ENCODE measurements at places on chromosomes 6 and 20.

DNA sequence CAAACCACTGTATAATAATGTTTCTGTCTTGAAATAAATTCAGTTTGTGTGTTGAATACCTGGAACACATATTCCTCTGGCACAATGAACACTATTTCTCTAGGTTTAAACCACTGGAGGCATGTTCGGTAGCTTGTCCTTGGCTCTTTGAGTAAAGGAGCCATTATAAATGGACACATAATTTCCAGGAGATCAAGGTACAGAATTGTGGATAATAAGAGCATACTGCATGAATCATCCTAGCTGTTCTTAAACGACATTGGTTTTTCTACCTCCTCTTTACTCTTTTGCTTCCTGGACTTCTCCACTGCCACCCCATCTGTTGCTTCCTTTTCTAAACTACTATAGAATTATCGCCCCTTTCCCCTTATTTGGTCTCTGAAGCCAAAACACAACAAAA is 1.2 kb downstream of the CENPW start:
- H3K27ac ChIP-seq = no peak overlapping the region
- H3K27me3 ChIP-seq = no peaks in the 10 kb centered on the region
- H3K4me3 ChIP-seq = no peak overlapping the region
- no peak for DNase-seq
- H3K4me1 ChIP-seq = peaks cover 23% of the 10 kb centered on the region

DNA sequence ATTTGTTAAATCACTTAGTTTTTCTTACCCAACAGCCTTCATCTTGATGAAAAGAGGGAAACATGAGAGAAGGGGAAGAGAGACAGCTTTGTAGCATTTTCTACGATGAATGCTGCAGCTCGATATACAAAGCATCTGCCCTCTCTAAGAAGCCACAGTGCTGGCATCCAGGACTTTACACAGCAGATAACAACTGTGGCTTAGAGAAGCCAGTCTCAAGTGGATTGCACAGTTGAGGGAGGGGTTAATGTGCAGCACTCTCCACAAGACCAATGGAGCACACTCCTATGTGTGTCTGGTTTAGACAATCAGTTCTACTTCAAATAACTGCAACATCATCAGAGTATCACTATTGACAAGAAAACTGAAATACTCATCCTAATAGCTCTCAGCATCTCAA is 5.8 kb downstream of the C6orf120 start:
- no peak for DNase-seq
- no peak overlapping the region for H3K27ac ChIP-seq
- no peaks in the 10 kb centered on the region for H3K27me3 ChIP-seq
- no peak overlapping the region for H3K4me3 ChIP-seq
- H3K36me3 ChIP-seq = peaks cover 20% of the 10 kb centered on the region

- H3K4me1 ChIP-seq = peaks cover 12% of the 10 kb centered on the region
- DNase-seq = no peak
- no peak overlapping the region for H3K27ac ChIP-seq
- H3K27me3 ChIP-seq = no peaks in the 10 kb centered on the region
These were observed 136.0 kb downstream of the AIG1 start for GRCh38 chr6:143196525-143197225.

- H3K4me1 ChIP-seq = peaks cover 47% of the 10 kb centered on the region
- no peak for DNase-seq
- no peak overlapping the region for H3K27ac ChIP-seq
- peaks cover 24% of the 10 kb centered on the region for H3K27me3 ChIP-seq
These were observed 58.8 kb upstream of the APCDD1L start for GRCh38 chr20:58573986-58574385.

DNA sequence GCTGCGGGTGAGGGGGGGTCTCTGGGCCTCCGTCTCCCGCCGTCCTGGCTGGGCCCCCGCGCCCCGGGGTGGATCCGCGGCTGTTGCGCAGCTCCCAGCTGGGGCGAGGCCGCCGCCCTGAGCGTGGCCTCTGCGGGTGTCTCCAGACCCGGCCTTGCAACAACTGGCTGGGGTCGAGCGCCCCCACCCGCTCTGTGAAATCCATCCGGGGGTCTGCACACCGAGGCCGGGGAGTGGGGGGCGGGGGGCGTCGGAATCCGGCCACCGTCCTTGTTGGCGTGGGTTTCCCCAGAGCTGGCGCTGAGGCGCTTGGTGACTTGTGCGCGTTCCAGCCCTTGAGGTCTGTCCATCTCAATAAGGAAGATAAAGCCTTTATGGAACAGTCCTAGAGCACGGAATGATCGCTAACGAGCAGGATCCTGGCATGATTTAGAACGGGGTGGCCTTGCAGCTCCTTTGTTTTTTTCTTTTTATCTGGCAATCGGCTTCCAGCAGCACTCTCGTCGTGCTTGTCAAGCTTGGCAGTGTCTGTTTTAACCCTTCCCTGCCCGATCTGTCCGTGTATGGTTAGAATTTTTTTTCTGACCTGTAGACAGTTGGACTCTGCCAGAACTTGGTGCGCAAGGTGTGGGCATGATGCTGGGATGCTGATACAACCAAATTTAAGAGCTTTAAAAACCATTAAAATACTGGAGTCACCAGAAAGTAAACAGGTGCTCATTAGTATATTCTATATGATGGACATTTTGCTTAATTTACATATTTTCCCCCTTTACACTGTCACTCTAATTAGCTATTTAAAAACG is 675 bp downstream of the DSTN start:
- H3K36me3 ChIP-seq = no peaks in the 10 kb centered on the region
- DNase-seq = no peak
- no peaks in the 10 kb centered on the region for H3K27me3 ChIP-seq
- peaks cover 43% of the 10 kb centered on the region for H3K4me1 ChIP-seq
- H3K4me3 ChIP-seq = peak overlapping the region; percentile 89

GRCh38 chr6:127879685-127880084 is 21.2 kb downstream of the THEMIS start:
- peak overlapping the region; percentile 54 for H3K4me3 ChIP-seq
- DNase-seq = peak; percentile 54
- no peaks in the 10 kb centered on the region for H3K36me3 ChIP-seq
- H3K4me1 ChIP-seq = peaks cover 3% of the 10 kb centered on the region
- no peak overlapping the region for H3K27ac ChIP-seq
- H3K27me3 ChIP-seq = no peaks in the 10 kb centered on the region

DNA sequence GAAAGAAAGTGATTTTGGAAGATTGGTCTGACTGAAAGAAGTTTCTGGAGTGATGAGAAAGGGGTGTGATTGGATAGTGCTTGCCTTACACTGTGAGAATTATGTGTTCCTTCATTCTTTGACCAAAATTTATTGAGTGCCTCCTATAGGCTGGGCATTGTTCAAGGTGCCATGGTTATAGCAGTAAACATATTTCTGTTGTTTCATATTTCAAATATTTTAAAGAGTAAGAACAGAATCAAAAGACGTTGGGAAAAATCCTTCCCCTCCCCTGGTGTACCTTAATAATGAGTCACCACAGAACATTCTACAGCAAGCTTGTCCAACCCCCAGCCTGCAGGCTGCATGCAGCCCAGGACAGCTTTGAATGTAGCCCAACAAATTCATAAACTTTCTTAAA is 78.6 kb downstream of the GCLC start:
- no peak for DNase-seq
- peaks cover 18% of the 10 kb centered on the region for H3K4me1 ChIP-seq
- no peaks in the 10 kb centered on the region for H3K36me3 ChIP-seq
- H3K27ac ChIP-seq = no peak overlapping the region
- H3K27me3 ChIP-seq = no peaks in the 10 kb centered on the region

GRCh38 chr20:21529863-21530262 is 16.0 kb upstream of the NKX2-2 start:
- H3K27ac ChIP-seq = no peak overlapping the region
- H3K27me3 ChIP-seq = peaks cover 93% of the 10 kb centered on the region
- no peak for DNase-seq
- H3K4me3 ChIP-seq = no peak overlapping the region
- no peaks in the 10 kb centered on the region for H3K4me1 ChIP-seq

DNA sequence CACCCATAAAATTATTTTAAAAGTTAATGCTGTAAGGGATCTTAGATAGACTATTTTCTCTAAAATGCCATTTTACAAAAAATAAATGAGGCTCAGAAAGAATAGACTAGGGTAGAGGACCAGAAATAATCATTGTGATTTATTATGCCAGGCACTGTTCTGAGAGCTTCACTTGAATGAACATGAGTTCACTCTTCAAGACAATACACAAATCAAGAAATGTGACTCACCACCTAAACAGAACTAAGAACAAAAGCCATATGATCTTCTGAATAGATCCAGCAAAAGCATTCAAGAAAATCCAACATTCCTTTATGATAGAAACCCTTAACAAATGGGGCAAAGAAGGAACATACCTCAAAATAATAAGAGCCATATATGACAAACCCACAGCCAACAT is 582.0 kb downstream of the PKHD1 start:
- no peaks in the 10 kb centered on the region for H3K27me3 ChIP-seq
- H3K27ac ChIP-seq = no peak overlapping the region
- H3K4me3 ChIP-seq = no peak overlapping the region
- H3K4me1 ChIP-seq = no peaks in the 10 kb centered on the region
- no peaks in the 10 kb centered on the region for H3K36me3 ChIP-seq

DNA sequence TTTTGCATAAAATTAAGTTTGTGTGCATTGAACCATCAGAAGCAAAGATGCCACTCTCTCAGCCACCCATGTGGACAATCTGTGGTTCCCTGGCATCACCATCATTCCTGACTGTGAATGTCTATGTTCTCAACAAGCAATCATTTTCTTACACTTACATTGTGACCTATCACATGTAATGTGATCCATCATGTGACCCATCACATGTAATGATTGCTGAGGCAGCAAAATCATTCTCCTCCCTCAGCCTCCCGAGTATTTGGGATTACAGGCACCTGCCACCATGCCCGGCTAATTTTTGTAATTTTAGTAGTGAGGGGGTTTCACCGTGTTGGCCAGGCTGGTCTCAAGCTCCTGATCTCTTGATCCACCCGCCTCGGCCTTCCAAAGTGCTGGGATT is 22.0 kb upstream of the ZNF133 start:
- H3K4me1 ChIP-seq = no peaks in the 10 kb centered on the region
- DNase-seq = no peak
- H3K27ac ChIP-seq = no peak overlapping the region
- no peak overlapping the region for H3K4me3 ChIP-seq
- H3K36me3 ChIP-seq = no peaks in the 10 kb centered on the region

- no peaks in the 10 kb centered on the region for H3K36me3 ChIP-seq
- DNase-seq = no peak
- no peak overlapping the region for H3K27ac ChIP-seq
- H3K4me3 ChIP-seq = no peak overlapping the region
These were observed 29.3 kb upstream of the PRDM1 start for GRCh38 chr6:106056746-106057390.

All from mesothelial cell of epicardium (in vitro differentiated cells).